Body of pancreas (tissue), 4 donors: ENCODE measurements at places on chromosomes 6 and 20. TPM values are rescaled to one million over a fixed set of nuclear protein-coding genes. Genes with fewer than 3 reads are reported as not detected.

Gene PTGIS
- 9.9 TPM for total RNA-seq

Gene TDRD6
- 0.66 TPM for total RNA-seq

Gene LY6G5B
- total RNA-seq, result 6.9 TPM

Gene SIRPD
- total RNA-seq, result not detected

Gene STX7
- 13.5 TPM for total RNA-seq

Gene PNPLA1
- not detected for total RNA-seq

Gene DUSP15
- 3.6 TPM for total RNA-seq

Gene SUMO4
- total RNA-seq, result 1.3 TPM

Gene EPPIN
- not detected for total RNA-seq

Gene SLC22A7
- total RNA-seq, result not detected

Gene SIGLEC1
- total RNA-seq, result 2.1 TPM

Gene IRF4
- total RNA-seq, result not detected

Gene IYD
- 1.3 TPM for total RNA-seq

Gene HLA-DQA1
- total RNA-seq, result 10.4 TPM

Gene HLA-F
- 51.7 TPM for total RNA-seq

Gene PLAGL2
- total RNA-seq, result 4.6 TPM

Gene BTNL2
- total RNA-seq, result not detected

Gene OPRM1
- total RNA-seq, result 3.1 TPM

Gene ATP9A
- total RNA-seq, result 24.6 TPM

Gene ARHGAP40
- not detected for total RNA-seq
